ENCODE measurements at places on chromosomes 4 and X.
A peak's percentile ranks its signal among the peaks of the same experiment; 100 is the strongest.

DNA sequence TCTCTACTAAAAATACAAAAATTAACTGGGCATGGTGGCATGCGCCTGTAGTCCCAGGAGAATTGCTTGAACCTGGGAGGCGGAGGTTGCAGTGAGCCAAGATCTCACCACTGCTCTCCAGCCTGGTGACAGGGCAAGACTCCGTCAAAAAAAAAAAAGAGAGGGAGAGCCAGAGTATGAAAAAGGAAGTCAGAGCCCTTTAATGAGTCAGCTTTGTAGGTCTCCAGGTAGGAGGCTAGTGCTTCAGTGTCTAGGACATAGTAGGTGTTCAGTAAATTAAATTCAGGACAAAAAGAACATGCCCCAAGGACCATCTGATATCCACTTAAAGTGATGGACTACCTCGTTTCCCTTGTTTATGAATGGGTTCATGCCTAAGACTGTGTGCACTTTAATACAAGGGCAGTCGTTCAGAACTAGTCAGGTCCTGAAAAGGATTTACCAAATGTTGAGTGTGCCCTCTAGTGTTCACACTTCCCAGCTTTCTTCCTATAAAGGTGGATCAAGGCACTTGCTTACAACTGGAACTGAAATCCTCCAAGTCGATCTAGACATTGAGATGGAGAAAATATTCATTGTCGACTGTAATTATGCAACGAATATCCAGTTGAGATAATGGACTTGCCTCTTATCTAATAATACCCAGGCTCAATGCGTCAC lies 29.0 kb downstream of the F9 start:
- DNase-seq: peak; percentile 4

DNA sequence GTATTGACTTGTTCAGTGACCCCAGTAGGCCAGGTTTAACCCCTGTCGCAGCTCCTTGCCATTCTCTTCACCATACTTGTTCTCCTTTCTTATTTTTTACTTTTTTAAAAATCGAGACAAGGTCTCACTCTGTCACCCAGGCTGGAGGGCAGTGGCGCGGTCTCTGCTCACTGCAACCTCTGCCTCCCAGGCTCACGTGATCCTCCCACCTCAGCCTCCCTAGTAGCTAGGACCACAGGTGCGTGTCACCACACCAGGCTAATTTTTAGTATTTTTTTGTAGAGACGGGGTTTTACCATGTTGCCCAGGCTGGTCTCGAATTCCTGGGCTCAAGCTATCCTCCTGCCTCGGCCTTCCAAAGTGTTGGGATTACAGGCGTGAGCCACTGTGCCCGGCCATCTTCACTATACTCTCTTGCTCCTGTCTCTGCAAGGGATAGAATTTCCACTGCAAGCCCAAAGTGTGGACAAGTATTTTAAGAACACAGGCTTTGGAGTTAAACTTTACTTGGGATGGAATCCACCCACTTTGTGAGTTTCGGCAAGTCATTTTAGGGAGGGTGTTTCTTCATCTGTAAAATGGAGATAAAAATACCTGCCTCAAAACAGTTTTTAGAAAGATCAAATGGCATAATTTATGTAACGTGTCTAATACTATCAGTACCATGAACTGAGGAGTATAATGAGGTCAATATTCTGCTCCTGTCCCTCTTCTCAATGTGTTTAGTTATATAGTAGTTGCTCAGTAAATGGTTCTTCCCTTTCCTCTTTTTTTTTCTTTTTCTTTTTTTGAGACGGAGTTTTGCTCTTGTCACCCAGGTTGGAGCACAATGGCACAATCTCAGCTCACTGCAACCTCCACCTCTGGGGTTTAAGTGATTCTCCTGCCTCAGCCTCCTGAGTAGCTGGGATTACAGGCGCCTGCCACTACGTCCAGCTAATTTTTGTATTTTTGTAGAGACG lies 973 bp downstream of the YIPF6 start:
- DNase-seq: no peak

- DNase-seq: peak; percentile 36
These were observed 422.3 kb downstream of the STPG2 start for GRCh38 chr4:97720869-97721432.

GRCh38 chrX:79366873-79367749 lies at the start of gene ITM2A:
TSS of gene ITM2A (minus strand) at chrX:79367334. CDS start at chrX:79367215, 119 bp downstream.
- peak; percentile 9 for DNase-seq

- DNase-seq: no peak
These were observed 3.2 kb downstream of the HTRA3 start for GRCh38 chr4:8272472-8273428.

- DNase-seq: no peak
These were observed 111.5 kb downstream of the FBXW7 start for GRCh38 chr4:152424396-152424795.

GRCh38 chr4:73653695-73654106 lies 33.5 kb upstream of the RASSF6 start:
- no peak for DNase-seq

DNA sequence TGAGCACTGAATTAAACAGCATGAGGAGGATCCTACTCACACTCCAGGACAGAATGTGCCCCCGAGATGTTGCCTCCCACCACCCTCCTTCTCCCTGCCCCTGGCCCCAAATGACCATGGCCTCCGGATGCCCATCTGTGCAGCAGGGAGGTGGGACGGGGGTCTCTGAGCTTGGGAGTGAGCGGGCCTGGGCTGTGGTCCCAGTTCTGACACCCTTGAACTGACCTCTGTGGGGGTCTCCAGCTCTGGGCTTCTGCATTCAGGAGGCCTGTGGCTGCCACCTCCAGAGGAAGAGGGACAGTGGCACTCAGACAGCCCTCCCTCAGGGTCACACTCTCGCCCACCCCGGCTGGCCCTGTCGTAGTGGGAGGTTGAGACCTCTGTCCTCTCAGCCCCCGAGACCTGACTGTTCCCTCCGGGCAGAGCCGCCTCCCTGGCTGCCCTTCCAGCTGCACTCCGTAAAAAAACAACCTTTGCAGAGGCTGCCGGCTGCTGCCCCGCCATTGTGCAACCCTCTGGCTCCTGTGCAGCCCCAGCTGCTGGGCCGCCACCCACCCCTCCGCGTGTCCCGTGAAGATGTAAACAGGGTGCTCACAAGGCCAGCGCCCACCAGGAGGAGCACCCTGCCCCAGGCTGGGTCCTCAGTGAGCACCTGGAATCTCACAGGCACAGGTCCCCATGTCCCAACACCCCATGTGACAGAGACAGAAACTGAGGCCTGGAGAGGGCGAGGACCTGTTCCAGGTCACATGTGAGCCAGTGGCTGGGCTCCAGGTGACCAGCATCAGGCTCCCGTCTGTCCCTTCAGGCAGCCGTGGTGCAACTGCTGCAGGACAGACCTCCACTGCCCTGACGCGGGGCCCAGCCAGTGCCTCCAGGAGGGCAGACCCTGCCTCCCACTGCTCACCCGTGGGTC lies 39.6 kb downstream of the HTRA3 start:
- DNase-seq: peak; percentile 13

DNA sequence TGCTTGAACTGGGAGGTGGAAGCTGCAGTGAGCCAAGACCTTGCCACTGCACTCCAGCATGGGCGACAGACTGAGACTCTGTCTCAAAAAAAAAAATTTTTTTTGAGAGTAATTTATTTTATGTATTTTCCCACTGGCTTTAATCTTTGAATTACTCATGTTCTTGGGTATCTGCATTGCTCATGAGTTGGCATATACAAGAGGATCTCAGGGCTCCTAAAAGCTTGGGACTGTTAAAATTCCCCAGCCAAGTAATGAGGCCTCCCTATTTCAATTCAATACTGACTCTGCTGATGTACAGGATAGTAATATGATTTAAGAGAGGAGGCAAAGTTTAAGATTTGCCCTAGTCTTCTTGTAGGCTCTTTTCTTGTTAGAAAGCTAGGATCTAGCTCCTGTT lies 6.2 kb downstream of the IL21 start:
- no peak for DNase-seq

DNA sequence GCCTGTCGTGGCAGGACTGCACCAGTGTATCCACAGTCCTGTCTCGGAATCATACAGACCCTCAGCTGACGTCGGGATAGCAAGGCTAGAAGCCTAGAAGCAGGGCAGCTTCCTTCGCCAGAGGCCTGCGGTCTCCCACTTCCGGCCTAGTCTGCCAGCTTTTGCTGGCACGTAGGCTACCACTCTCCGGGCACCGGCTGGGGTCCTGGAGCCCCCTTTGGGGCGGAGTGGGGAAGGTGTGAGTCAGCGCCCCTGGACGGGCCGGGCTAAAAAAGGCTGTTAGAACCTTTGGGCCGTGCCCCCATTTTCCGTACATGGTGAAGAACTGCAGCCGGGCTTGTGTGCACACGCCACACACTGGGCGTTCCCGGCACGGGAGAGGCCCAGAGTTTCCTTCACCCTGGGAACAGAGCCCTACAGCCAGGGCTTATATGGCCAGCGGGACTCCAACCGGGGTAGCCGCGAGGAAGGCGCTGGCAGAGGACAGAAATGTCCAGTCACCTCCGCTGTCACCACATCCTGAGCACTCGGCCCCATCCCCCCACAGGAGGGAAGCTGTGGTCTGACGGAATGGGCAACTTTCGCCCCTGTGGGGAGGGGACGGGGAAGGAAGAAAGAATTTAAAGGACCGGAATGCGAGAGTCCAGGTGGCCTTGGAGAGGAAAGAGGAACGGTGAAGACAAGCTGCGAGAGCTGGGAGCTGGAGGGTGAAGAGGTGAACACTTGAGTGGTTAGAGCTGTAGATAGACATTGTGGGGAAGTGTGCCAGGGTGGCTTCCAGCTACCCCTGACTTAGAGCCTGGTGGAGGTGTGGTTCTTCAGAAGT lies 4.6 kb downstream of the MAGIX start:
- peak; percentile 34 for DNase-seq

- DNase-seq: no peak
These were observed 2.4 kb upstream of the SLC9A6 start for GRCh38 chrX:135982860-135983259.

DNA sequence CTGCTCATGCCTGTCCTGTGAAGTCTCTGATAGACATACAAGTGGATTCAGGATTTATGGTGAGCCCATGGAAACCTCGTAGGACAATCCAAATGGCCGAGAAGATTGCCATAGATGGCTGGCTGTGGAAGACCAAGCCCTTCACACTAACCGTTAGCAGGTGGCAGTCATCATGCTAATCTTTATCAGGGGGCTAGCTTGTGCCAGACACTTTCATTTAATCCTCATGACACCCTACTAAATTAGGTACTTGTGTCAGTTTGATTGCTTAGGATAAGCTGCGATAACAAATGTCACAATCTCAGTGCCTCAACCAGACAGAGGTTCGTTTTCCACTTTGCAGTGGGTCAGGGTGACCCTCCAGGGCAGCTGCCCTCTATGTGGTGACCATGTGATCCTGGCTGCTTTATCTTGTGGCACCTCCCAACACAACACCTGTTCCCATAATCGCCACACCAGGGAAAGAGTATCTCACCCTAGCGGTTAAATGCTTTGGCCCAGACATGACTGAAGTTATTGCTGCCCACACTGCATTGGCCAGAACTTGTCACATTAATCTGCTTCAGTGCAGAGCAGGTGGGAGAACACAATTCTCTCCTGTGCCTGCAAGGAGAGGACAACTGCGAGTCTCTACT lies 60.8 kb downstream of the REPS2 start:
- peak; percentile 11 for DNase-seq

DNA sequence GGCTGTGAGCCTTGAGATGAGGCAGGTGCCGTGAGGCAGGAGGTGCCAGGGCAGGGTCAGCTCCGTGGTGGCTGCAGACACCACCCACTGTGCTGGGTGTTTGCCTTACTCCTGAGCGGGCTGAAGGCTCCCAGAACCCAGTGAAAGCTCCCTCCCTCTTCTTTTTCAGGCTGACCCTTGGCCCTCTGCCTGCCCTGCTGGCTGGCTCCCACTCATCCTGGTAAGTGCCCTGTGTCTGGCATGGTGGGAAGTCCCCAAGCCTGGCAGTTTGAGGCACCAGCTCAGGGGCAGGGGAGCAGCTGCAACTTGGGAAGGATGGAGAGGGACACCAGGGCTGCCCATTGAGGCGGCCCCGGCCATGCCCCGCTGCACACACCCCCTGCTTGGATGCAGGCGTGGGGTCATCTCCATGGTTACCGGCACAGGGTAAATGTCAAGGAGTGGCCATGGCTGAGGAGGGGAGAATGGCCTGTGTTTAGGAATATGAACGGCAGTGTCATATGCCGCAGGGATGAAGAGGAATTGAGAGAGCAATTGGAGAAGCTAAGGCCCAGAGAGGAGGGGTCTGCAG lies 16.8 kb downstream of the SH3BP2 start:
- DNase-seq: no peak

- DNase-seq: no peak
These were observed 2.2 kb downstream of the PDE5A start for GRCh38 chr4:119626420-119626819.

DNA sequence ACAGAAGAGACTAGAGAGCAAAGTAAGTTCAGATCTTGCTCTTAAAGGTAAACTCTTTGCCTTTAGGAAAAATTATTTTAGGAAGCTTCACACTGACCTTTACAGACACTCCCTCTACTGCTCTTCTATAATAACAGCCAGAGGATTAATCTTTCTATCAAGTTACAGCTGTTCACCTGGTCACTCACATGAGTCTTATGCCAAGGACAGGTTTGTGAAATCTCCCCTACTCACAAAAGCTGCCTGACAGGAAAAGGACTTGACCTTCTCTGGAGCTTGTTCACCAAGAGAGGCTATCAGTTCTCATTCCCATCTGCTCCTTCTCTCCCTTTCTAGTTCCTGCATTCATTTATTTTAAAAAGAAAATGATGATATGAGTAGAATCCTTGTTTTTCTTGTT lies 117.3 kb downstream of the C4orf51 start:
- DNase-seq: no peak

DNA sequence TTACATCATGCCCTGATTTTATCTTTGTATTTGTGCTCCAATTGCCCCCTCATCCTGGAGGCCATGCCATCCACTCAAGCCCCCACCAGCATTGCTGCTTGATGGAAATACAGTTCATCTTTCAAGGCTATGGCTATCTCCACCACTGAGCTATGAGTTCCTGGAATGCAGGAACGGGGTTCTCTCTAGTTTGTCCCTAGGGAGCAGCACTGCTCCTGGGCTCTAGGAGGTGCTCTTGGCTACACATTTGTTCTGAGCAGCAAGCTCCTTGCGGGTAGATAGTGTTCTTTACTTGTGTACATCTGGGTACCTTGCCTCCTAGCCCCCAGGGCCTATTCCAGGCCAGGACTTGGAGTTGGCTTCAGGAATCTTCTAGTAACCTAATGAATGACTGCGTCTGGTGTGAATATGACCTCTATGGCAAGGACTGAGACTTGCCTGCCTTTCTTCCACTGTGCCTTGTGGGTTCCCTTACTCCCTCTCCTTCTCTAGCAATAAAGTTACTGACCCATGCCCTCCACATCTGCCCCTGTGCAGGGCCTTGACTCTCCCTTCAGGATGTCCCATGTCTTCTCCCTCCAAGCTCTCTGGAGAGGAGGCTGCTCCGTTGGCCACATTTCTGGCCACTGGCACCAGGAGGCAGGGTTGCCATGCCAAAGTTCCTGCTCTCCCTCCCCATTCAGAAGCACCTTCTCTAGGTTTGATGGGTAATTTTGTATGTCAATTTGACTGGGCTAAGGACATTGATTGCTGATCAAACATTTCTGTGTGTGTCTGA lies 7.6 kb downstream of the CITED1 start:
- DNase-seq: no peak

- no peak for DNase-seq
These were observed 15.7 kb downstream of the FAM184B start for GRCh38 chr4:17765514-17766286.

- no peak for DNase-seq
These were observed 45.9 kb downstream of the TSC22D3 start for GRCh38 chrX:107729558-107730297.

Data from BE2C (cell line).